Naive thymus-derived CD8-positive, alpha-beta T cell (primary cell): ENCODE measurements at places on chromosomes 2 and 18.

- no peaks in the 10 kb centered on the region for H3K36me3 ChIP-seq
- H3K27ac ChIP-seq = peak overlapping the region; percentile 91
- H3K4me3 ChIP-seq = no peak overlapping the region
- peak; percentile 72 for DNase-seq
- no peaks in the 10 kb centered on the region for H3K27me3 ChIP-seq
Measured at GRCh38 chr2:101823347-101823791, 125.9 kb downstream of the MAP4K4 start.

GRCh38 chr2:33371304-33372090 lies 105.0 kb upstream of the RASGRP3 start:
- no peaks in the 10 kb centered on the region for H3K36me3 ChIP-seq
- no peaks in the 10 kb centered on the region for H3K27me3 ChIP-seq
- DNase-seq = no peak
- no peaks in the 10 kb centered on the region for H3K4me1 ChIP-seq
- no peak overlapping the region for H3K4me3 ChIP-seq
- H3K27ac ChIP-seq = no peak overlapping the region

DNA sequence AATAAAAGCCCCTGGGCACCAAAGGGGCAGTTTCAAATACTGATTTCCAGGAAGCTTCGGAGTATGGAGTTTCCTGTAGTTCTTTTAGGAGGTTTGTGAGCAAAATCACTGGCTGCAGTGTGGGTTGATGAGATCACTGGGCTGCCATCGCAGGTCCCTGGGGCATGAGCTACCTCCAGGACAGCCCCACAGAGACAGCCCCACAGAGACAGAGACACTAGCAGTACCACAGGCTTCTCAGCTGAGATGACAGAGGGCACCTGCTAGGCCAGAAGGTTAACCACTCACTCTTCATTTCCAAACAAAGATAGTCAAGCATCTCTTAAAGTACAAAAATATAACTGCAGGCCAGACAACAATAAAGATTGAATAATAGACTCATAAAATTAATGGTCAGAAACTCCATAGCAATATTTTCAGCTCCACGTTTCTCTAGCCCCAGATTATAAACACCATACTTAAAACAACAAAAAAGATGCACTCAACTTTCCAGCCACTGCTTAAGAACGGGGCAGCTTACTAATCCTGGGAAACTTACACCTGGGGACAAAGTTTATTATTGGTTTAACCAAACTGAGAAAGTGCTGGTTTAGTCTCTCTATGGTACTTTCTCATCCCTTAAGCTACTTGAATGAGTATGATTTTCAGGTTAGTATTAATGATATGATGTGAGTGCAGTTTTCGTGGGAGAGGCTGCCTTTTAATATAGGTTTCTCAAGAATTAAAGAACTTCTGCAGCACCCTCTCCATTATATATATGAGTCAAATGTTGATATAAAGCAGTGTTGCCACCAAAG lies 11.6 kb downstream of the AFF3 start:
- H3K27ac ChIP-seq = no peak overlapping the region
- H3K4me3 ChIP-seq = no peak overlapping the region
- DNase-seq = no peak
- H3K4me1 ChIP-seq = peaks cover 13% of the 10 kb centered on the region
- no peaks in the 10 kb centered on the region for H3K27me3 ChIP-seq

DNA sequence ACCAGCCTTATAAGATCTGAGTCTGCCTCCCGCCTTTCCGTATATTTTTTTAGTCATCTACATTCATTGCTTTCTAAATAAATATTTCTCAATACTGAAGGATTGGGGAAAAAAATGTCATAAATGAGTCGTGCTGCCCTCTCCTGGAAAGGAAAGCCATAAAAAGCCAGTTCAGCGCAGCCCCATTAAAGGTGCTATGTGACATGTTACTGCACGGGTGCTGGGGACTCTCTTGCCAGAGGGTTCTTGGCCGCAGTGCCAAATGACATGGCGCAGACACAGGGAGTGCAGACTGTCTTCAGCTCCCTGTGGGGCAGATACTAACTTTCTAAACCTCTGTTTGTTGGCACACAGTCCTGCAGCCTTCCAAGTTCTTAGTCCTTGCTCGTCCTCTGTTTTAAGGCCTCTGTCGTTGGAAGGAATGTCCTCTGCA lies 53.7 kb upstream of the MAP3K20 start:
- H3K27me3 ChIP-seq = no peaks in the 10 kb centered on the region
- no peak overlapping the region for H3K4me3 ChIP-seq
- H3K36me3 ChIP-seq = no peaks in the 10 kb centered on the region
- H3K4me1 ChIP-seq = no peaks in the 10 kb centered on the region

GRCh38 chr18:57057890-57058289 lies 89.0 kb upstream of the BOD1L2 start:
- H3K36me3 ChIP-seq = no peaks in the 10 kb centered on the region
- no peaks in the 10 kb centered on the region for H3K4me1 ChIP-seq
- no peak overlapping the region for H3K27ac ChIP-seq
- peaks cover 13% of the 10 kb centered on the region for H3K27me3 ChIP-seq
- DNase-seq = no peak

DNA sequence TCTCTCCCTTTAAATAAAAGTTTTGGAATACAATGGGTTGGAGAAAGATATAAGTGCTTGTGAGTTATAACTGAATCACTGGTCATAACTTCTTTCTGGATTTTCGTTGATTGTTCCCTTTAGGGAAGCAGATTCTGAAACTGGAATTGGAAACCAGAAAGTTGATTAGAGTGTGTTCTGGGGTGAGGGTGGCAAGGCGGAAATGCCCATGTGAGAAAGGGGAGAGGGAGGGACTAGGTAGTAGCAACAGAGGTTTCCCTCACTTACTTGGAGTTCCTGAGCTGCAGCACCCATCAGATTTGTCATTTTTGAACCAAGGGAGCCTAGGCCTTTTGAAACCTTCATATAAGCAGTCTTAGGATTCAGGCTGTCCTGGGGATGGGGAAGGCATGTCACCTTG lies 453.4 kb downstream of the KCNJ3 start:
- peaks cover 2% of the 10 kb centered on the region for H3K27me3 ChIP-seq
- no peak overlapping the region for H3K4me3 ChIP-seq
- H3K4me1 ChIP-seq = no peaks in the 10 kb centered on the region
- no peak for DNase-seq
- H3K36me3 ChIP-seq = no peaks in the 10 kb centered on the region
- no peak overlapping the region for H3K27ac ChIP-seq

- peak overlapping the region; percentile 74 for H3K4me3 ChIP-seq
- peaks cover 69% of the 10 kb centered on the region for H3K27me3 ChIP-seq
- H3K4me1 ChIP-seq = peaks cover 8% of the 10 kb centered on the region
Measured at GRCh38 chr2:240820607-240821428, 799 bp upstream of the KIF1A start.

GRCh38 chr2:8452979-8453903 lies 228.6 kb upstream of the ID2 start:
- no peak for DNase-seq
- no peak overlapping the region for H3K27ac ChIP-seq
- H3K36me3 ChIP-seq = no peaks in the 10 kb centered on the region
- H3K27me3 ChIP-seq = peaks cover 16% of the 10 kb centered on the region
- H3K4me3 ChIP-seq = no peak overlapping the region

DNA sequence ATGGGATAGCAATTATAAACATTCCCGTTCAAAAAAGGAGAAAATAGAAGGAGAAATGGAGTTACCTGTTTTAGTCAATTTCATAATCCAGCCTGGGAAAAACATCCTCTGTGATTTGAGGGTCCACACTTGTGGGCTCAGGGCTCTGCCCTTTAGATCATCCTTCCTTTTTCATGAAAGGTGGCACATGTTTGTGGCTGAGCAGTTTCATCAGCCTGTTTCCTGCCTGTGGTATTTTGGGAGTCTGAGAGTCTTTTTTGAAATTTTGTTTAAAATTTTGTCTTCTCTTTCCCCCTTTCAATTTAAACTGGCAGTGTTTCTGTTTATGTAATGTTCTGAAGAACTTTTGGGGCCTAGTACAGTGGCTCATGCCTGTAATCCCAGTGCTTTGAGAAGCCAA lies 84.0 kb downstream of the KIAA1328 start:
- peaks cover 6% of the 10 kb centered on the region for H3K36me3 ChIP-seq
- peak overlapping the region; percentile 65 for H3K4me3 ChIP-seq
- H3K4me1 ChIP-seq = peaks cover 16% of the 10 kb centered on the region
- H3K27me3 ChIP-seq = no peaks in the 10 kb centered on the region
